ENCODE measurements at places on chromosomes 3 and 15. TPM values are rescaled to one million over a fixed set of nuclear protein-coding genes. Genes with fewer than 3 reads are reported as not detected.

- DNase-seq: no peak
Measured at GRCh38 chr3:76679541-76679940, 360.4 kb upstream of the ROBO2 start.

The RYK gene
- 89.3 TPM for total RNA-seq

The CHRD gene
- total RNA-seq: 2.0 TPM

DNA sequence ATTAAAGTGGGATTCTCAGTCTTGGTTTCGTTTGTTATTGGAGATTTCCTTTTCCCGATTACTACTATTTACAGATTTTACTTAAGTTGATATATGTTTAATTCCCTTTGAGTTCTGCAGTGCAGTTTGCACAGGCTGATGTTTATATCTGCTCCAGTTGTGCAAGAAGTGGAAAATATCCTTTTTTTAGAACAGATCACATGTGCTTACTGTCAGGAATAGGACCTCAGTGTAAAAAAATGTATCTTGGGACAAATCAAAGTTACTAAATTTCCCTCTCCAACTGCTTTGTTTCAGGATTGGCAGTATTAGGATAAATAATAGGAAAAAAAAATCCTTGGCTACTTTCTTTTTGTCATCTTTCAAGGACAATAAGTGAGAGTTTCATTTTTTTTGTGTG lies 6.9 kb downstream of the MITF start:
- DNase-seq: no peak

GRCh38 chr15:35567392-35567791 lies 21.4 kb upstream of the DPH6 start:
- DNase-seq: no peak

GRCh38 chr15:68818769-68819494 lies 1.8 kb downstream of the ANP32A start:
- DNase-seq: peak; percentile 68

The CDHR4 gene
- not detected for total RNA-seq

- DNase-seq: no peak
Measured at GRCh38 chr15:91263632-91264531, 163.8 kb downstream of the SV2B start.

DNA sequence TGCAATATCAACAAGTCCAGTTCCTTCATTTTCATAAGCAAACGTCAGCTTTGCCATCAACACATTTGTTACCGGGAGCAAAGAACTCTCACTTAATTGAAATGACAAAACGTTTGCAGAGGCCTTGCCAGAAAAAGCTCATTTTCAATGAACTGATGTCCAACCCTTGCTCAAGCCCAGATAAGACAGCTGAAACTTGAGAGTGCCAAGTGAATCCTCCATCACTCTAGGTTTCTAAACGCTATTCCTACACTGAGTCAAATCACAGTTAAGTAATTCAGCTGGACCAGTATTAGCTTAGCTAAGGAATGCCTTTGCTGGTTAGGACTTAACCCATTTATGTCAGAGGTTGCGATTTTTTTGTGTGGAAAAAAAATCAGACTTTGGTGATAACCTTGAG lies 11.5 kb downstream of the CHSY1 start:
- DNase-seq: no peak

The ADGRG7 gene
- not detected for total RNA-seq

The LDHAL6B gene
- total RNA-seq: not detected

DNA sequence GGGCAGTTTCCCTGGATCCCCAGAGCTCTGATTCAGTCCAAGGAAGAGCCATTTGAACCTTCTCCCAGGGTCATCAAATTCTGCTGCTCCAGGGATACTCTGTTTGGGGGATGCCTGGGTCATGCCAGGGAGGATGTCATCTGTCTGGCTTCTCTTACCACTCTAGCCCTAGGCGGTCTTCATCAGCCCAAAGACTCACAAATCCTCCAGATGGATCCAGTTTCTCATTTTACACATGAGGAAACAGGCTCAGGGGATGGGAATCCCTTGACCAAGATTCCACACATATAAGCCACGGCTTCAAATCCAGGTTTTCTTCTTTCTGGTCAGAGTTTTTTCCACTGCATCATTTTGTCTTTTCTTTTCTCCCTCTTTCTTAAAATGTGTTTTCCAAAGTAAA lies 36.7 kb downstream of the SLC28A1 start:
- DNase-seq: no peak

GRCh38 chr15:80152180-80152895 lies 461 bp upstream of the FAH start:
- DNase-seq: peak; percentile 91
